Stimulated activated CD4-positive, alpha-beta T cell treated with anti-CD3 and anti-CD28 coated beads, Interleukin-2, amount 100 ng/mL, for 4 hours (primary cell): ENCODE measurements at places on chromosomes 16 and 17.

- no peak for DNase-seq
These were observed 155.2 kb downstream of the SNX29 start for GRCh38 chr16:12131755-12132154.

GRCh38 chr16:51045186-51045585 is 105.9 kb downstream of the SALL1 start:
- DNase-seq, result no peak

DNA sequence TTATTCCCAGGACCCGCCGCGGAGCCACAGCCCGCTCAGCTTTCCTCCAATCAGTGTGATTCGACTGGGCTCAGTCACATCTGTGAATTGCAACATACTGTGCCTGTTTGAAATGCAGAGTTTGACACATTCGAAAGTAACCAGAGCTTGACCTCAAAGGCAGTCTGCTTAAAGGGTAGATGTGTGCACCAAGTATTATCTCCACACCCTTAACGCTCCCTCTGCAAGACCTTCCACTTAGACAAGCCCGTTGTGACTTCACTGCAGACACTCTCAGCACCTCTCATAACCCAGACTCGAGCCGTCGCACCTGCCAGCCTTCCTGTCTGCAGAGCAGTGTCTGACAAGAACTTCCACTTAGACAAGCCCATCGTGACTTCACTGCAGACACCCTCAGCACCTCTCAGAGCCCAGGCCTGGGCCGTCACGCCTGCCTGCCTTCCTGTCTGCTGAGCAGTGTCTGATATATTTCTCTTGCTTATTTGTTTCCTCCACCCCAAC is 3.7 kb downstream of the KLHDC4 start:
- no peak for DNase-seq

GRCh38 chr16:5020551-5020950 is 13.2 kb downstream of the NAGPA start:
- no peak for DNase-seq

GRCh38 chr17:1272701-1273100 is 2.5 kb downstream of the BHLHA9 start:
- DNase-seq, result no peak

GRCh38 chr16:2043667-2044451 is 3.8 kb downstream of the NTHL1 start:
- DNase-seq, result no peak

DNA sequence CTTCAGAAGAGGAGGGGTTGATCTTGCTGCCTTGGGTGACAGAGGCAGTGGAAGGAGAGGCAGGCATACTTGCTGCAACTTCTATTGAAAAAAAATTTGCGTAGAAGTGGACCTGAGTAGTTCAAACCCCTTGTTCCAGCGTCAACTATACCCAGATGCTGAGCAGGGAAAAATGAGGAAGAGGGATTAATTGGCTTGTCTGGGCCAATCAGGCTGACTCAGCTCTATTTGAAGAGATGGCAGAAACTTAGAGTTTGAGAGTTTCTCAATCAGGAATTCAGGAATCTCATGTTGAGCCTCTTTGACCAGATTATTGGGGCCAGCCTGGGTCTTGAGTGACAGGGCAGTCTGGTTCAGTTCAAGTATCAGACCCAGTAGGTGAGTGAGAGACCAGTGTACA is 17.6 kb downstream of the CASC3 start:
- DNase-seq, result no peak

DNA sequence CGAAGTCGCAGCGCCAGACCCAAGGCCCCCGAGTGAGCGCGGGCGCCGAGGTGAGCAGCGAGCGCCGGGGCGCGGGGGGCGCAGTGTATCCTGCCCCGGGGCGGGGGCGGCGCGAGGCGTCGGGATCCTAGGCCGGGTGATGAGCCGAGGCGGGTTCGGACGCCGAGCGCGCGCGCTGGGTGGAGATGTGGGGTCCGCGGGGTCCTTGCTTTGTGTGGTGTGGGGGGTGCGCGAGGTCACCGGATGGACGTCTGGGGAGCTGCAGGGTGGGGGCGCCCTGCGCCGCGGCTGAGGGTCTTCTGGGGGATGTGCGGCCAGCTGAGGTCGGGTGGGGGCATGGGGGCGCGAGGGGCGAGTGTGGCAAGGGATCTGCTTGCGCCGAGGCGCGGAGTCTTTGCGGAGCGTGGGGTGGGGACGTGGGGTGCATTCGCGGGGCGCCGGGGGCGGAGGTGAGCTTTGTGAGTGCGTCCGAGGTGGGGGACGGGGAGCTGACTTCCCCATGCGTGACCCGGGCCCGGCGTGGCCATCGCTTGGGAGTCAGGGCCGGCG is 560 bp downstream of the RAI1 start:
- DNase-seq, result peak; percentile 32

DNA sequence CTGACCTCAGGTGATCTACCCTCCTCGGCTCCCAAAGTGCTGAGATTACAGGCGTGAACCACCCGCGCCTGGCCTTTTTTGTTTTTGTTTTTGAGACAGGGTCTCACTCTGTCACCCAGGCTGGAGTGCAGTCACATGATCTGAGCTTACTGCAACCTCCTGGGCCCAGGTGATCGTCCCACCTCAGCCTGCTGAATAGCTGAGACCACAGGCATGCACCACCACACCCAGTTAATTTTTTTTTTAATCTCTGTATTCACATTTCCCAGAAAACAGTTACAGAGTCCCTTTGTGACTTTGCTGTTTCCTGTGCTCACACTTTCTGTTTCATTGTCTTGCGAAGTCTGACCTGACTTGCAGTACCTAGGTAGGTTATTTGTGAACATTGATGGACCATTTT is 2.7 kb downstream of the CLUAP1 start:
- peak; percentile 52 for DNase-seq
